Right ventricle myocardium superior (tissue), 1 donor: ENCODE measurements at places on chromosomes 3 and 15. TPM values are rescaled to one million over a fixed set of nuclear protein-coding genes. Genes with fewer than 3 reads are reported as not detected.

- no peak for DNase-seq
Observed at GRCh38 chr3:129058441-129059200, 2.0 kb upstream of the GP9 start.

GRCh38 chr3:170623524-170623923 is 37.6 kb upstream of the SLC7A14 start:
- no peak for DNase-seq

The SLC6A20 gene
- not detected for total RNA-seq

DNA sequence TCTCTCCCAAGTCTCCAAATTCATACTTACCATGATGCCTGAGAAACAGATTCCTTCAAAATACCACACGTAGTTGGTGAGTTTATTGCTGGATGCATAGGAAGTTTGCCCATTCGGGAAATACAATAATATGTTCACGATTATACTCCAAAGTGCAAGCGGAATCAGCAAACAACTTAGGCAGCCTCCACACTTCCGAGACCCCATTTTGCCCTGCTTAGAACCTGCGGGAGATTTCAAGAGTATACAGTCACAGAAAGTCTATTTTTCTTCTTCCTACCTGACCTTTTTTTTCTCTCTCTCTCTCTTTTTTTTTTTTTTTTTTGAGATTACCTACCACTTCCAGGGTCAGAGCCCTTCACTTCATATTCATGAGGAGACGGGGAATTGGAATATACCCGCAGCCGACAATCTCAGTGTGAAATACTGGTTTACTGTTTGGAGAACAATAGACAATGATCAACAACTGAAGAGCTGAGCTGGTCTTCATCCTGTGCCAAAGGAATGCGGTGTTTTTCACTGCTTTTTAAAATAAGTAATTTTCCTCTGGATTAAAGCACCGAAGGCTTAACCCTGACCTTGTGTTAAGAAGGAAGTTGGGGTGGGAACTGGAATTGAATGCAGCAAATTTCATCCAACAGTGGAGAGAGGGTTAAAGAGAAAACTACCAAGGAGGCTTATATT is at the start of gene TM4SF18:
TSS of gene TM4SF18 (minus strand) at position 461 of the 684 bp plus-strand sequence. CDS start at position 207, 254 bp downstream.
- no peak for DNase-seq

The MUC13 gene
- not detected for total RNA-seq

The LRRN1 gene
- total RNA-seq = 0.05 TPM

- DNase-seq = no peak
Observed at GRCh38 chr15:69510556-69510955, 57.9 kb downstream of the RPLP1 start.

The C3orf20 gene
- total RNA-seq = not detected

DNA sequence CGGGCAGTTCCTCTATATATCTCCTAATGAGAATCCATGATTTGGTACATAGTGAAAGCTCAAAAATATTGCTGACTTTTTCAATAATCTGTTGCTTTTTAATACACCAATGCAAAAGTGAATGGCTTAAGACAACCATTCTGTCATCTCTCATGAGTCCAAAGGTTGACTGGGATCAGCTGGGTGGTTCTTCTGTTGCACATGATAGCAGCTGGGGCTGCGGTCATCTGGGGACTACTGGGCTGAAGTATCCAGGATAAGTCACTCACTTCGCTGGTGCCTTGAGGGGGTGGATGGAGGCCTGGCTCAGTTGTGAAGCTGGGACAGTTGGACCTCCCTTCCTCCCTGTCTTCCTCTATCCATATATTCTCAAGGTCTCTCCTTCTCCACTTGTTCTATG is 53.7 kb downstream of the NOX5 start:
- no peak for DNase-seq

DNA sequence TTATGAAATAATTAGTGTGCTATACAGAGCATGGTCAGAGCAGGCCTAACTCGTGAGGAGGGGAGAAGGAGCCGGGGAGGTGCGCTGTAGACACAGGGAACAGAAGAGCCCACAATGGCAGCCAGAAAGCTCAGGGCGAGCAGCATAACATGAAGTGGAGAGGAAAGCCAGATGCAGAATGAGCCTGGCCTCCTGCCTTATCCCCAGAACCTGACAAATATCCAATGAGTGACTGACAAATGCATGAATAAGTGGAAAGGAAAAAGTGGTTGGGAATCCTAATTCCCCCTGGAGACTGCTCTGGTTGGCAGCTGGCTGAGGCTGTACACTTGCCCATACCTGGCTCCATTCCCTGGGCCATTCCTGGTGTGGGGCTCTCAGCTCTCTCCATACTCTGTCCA is 9.2 kb upstream of the MST1R start:
- DNase-seq = no peak

DNA sequence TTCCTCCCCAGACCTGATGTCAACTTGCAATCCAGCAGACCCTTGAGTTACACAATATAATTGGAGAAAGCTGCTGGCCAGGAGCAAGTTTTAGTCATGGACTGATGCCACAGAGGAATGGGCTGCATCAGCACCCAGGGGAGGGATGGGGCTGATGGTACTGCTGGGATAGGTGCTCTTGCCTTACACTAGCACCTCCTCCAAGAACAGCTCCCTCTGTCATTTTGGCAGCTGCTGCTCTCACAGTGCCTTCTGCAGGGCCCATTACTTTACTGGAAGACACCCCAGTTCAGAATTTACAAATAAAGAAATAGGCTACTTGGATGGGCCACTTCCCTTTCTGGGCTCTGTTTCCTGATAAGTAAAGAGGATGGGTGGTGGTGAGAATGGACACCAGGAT is 85.3 kb upstream of the RORA start:
- no peak for DNase-seq

GRCh38 chr3:134274571-134274970 is 23.9 kb upstream of the RYK start:
- DNase-seq = no peak

The PATL2 gene
- total RNA-seq = 3.2 TPM

- DNase-seq = no peak
Observed at GRCh38 chr3:126983653-126984390, 907 bp downstream of the PLXNA1 start.

The SPINK8 gene
- total RNA-seq = not detected

DNA sequence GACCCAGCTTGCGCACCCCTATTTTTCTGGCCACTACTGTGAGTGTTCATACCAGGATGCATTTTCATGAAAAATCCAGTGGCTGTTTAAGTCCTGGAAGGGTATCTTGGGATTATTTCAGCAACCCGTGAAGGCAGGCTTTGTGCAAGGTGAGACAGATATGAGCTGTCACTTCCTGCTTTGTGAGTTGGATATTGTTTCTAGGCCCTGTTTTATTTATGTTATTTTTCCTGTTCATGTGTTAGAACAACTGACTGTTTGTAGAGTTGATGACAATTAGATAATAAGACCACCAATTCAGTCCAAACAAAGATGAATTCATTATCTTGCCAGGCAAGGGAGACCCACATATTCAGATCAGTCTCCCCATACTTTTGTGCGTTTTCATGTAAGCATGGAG is 42.5 kb downstream of the ZBTB38 start:
- DNase-seq = no peak

GRCh38 chr3:10957976-10958749 is 34.4 kb upstream of the SLC6A1 start:
- DNase-seq = peak; percentile 83

GRCh38 chr3:64638981-64639481 is 48.8 kb downstream of the ADAMTS9 start:
- DNase-seq = no peak

DNA sequence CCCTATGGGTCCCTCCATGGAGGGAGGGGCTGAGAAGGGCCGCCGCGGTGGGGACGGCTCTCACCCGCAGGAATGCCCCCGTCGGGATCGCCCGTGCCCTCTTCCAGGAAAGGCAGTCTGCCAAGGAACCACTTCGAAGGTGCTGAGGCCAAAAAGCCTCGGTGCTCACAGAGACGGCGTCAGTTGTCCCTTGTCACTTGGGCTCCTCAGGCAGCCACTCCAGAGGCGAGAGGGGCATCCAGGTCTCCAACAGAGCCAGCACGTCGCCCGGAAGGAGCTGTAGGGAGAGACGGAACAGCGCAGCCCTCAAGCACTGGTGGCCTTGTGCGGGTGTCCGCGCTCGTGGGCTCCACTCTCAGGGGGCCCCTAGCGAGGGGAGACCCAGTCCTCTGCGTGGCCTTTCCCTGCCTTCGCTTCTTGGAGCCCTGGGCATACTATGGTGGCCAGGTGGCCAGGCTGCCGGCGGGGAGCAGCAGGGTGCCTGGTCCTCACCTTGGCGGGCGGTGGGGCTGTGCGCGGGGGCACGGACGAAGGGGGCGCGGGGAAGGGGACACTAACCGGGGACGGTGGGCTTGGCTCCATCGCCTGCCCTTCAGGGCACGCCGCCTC is 994 bp downstream of the MESP1 start:
- DNase-seq = no peak

DNA sequence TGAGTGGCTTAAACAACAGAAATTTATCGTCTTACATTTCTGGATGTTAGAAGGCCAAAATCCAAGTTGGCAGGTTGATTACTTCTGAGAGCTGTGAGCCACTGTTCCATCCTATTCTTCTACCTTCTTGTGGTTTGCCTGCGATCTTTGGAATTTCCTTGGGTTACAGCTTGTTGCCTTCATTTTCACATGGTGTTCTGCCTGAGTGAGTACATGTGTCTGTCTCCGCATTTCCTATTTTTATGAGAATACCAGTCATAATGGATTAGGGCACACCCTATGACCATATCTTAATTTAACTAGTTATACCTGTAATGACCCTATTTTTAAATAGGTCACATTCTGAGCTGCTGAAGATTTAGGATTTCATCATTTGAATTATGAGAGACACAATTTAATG is 294.3 kb downstream of the CNTN4 start:
- DNase-seq = no peak

DNA sequence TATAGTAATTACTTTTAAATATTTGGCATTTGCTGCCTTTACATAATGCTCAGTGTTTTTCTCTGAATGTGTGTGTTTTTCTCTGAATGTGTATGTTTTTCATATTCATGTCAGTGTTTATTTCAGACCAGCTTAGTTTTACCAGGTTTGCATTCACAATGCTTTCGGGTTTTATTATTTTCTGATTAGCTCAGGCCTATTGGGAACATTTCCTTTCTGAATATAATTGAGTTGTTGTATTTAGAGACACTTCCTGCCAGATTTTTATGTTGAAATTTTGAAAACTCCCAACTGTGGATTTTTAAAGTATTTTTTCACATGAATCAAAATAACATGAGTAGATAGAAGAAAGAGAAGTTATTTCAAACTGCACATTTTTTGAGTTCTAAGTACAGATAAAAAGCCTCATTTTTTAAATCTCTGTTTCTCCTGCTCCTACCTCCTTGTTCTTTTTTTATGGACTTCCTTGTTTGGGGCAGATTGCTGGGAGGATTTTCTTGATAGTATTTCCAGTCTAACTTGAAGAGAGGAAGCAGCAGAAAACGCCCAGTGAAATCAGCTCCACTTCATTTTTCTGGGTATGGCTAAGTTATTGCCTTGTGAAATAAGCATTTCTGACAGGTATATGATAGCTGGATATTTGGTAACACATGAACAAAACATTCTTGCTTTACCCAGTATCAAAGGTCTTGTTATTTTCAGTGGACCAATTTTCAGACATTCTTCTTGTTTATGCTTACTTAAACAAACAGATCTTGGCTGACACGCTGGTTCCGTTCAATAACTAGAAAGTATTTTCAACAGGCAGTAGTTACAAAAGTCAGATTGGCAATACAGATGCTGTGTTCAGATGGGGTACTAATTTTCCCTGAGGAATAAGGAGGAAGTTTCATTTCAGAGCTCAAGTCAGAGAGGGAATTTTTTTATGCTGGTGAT is 70.7 kb downstream of the RIOX2 start:
- no peak for DNase-seq

DNA sequence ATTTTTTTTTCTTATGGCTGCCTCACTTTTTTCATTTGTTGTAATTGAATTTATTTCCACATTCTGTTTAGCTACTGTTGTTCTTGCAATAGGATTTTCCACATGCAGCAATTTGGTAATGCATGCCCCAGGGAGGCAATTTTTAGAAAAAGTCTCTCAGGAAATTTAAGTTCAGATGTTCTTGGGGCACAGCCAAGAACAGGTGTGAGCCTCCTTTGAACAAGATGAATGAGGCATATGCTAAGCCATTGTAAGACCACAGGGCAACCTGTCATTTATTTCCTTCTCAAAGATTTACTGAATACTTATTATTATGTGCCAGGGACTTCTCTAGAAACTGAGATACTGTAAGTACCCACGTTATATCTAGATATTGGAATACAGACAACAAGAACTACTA is 549.5 kb downstream of the DIPK2A start:
- DNase-seq = no peak

The MB21D2 gene
- 1.7 TPM for total RNA-seq

DNA sequence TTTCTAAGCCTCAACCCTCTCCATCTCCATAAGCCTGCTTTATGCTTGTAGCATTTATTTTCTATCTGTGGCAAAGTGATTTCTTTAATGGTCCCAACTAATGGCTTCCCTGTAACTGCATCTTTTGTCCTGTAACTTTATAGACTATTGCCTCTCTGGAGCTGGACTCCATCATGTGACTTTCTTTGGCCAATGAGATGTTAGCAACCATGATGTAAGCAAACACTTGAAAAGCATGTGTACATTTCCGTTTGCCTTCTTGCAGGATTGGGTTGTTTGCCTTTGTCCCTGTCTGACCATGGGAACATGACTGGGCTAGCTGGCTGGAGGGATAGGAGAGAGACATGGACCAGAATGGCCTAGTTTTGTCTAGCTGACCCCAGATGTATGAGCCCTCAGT is 106.0 kb upstream of the LRIG1 start:
- DNase-seq = no peak

The PCYT1A gene
- total RNA-seq = 89.6 TPM

- no peak for DNase-seq
Observed at GRCh38 chr3:105834768-105835167, 34.0 kb downstream of the CBLB start.

The FBXO40 gene
- total RNA-seq = 207 TPM

- no peak for DNase-seq
Observed at GRCh38 chr3:114319453-114319852, 25.6 kb downstream of the TIGIT start.
